ENCODE measurements at places on chromosomes 11 and 22.

DNA sequence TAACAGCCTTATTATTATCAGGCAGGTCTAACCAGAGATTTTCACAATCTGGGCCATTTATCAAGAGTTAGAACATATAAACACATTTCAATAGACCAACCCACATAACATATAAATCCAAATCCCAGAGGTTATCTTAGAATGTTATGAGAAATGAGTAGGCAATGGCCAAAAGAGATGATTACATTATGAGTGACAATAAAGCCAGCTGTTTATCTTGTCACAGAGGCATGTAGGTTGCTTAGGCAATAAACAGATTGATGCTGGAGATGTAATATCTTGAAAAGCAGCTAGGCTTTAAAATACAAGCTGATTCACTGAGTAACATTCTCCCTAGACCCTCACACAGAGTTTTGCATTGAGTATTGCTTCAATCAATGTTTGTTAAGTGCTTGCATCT lies 148.5 kb upstream of the SESN3 start:
- DNase-seq = no peak

- DNase-seq = no peak
Measured at GRCh38 chr11:11230087-11230486, 123.0 kb downstream of the CSNK2A3 start.

- no peak for DNase-seq
Measured at GRCh38 chr11:75479597-75480145, 46.1 kb downstream of the GDPD5 start.

DNA sequence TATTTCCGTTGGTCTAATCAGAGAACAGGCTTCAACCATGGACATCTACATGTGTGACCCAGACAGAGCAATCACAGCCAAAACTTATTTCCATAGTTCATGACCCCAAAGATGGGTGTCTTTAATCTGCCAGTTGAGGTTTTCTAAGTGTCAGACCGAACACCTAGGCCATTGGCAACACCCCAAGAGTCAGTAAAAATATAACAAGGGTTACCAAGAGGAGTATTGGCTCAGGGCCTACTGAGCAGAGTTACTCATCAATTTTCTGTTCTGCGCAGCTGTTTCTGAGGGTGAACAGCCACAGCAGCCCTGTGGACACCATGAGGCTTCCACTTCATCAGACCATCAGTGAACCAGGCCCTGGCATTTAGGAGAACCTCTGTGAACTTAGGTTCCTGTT lies 18.8 kb downstream of the GUCD1 start:
- DNase-seq = no peak

DNA sequence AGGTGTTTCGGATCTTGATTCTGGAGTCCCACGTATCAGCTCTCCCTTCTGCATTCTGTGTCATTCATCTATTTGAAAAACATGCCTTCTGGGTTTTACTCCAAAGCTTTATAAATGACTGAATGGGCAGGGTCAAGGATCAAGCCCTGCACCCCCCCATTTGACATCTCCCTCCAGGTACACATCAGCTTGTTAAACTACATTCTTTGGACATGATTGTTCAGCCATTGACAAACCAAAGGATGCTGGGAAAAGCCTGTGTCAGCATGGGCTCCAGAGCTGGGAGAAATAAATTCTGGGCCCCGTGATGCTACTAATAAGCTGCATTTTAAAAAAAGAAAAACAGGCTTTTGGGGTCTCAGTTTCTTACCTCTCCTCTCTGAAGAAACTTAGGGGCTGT lies 103.7 kb downstream of the DSCAML1 start:
- no peak for DNase-seq

DNA sequence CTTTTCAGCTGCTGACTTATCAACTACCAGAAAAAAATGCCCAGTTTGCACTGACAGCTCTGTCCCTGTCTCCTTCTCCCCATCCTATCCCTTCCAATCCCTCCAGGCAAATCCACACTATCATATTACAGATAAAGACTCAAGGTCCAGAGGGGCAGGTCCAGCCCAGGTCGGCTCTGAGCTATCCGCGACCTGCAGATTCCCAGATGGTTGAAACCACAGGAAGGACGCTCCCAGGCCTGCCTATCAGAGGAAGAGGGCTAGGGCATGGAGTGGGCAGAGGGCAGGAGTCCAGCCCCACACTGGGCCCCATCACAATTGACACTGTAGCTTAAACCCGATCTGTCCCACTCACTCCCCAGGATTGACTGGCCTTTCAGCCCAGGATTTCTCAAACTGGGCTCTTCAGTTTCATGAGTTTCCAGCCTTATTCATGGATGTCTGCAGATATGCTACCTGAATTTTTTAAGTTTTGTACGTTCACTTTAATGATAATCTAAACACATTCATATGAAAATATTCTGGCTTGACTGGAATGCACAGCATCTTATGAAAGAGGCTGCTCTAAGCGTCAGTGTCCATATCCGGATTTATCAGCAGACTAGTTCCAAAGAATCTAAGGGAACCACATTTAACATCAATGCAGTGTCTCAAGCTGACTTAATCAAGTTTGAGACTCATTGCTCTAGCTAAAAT lies 16.4 kb upstream of the FCHSD2 start:
- no peak for DNase-seq

GRCh38 chr11:95521133-95521542 lies 268.4 kb downstream of the FAM76B start:
- no peak for DNase-seq

DNA sequence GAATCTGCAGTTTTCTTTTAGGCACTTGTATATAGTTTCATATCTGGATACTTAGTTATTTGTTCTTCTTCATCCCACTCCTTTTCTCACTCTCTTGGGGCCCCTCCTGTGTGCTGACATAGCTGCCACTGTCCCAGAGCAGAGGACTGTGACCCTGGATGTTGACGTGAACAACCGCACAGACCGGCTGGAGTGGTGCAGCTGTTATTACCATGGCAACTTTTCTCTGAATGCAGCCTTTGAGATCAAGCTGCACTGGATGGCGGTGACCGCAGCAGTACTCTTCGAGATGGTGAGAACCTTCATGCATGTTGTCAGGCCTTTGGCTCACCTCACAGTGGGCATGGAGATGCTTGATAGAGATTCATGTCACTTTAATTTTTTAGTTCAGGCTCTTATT lies 50.9 kb upstream of the YWHAH start:
- DNase-seq = peak; percentile 89

- no peak for DNase-seq
Measured at GRCh38 chr11:96109331-96110030, 185.6 kb upstream of the MTMR2 start.

DNA sequence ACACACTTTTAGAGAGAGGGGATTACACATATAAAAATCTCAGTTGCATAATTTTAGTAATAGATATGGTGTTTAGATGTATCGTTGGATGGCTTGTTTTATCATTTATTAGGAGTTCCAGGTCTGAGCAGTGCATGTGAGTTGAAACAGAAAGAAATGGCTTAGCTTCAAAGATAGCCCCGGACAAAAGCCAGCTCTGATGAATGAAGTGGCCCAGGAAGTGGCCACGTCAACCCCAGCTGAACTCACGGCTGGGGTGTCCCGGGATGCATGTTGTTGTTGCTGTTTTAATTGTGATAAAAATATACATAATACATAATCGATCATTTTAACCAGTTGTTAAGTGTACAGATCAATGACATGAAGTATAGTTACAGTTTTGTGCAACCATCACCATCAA lies 1513.6 kb downstream of the BRD1 start:
- DNase-seq = no peak

DNA sequence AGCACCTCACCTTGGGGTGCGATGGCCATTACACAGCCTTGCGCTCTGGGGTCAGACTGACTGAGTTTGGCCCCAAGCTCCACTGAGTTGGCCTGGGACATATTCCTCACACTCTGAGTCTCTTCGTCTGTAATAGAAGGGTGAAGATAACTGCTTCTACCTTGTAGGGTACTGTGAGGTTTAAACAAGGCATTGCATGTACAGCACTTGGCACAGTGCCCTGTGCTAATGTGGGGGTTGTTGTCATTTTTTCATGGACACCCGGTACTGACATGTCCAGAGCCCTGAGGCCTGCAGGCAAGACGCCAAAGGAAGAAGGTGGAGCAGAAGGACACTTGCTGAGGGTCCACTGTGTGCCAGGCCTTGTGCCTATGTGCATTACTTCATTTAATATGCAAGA lies 50.7 kb downstream of the OTOG start:
- no peak for DNase-seq

DNA sequence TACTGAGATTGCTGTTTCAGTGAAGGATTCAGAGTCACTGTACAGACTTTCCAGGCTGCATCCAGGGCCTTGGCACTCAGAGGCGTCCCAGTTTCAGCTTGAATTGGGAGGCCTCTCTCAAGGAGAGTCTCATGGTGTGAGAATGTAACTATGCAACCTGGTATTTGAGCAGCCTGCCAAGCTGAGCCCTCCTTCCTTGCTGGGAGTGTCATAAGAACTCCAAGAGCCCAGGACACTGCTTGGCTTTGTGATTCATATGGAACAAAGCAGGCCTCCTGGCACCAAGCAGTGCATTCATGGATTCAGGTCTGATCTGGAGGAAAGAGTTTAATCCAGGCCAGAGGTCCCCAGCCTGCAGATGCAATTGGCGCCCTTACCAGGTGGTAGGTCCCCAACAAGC lies 171.7 kb downstream of the DBX1 start:
- peak; percentile 78 for DNase-seq

DNA sequence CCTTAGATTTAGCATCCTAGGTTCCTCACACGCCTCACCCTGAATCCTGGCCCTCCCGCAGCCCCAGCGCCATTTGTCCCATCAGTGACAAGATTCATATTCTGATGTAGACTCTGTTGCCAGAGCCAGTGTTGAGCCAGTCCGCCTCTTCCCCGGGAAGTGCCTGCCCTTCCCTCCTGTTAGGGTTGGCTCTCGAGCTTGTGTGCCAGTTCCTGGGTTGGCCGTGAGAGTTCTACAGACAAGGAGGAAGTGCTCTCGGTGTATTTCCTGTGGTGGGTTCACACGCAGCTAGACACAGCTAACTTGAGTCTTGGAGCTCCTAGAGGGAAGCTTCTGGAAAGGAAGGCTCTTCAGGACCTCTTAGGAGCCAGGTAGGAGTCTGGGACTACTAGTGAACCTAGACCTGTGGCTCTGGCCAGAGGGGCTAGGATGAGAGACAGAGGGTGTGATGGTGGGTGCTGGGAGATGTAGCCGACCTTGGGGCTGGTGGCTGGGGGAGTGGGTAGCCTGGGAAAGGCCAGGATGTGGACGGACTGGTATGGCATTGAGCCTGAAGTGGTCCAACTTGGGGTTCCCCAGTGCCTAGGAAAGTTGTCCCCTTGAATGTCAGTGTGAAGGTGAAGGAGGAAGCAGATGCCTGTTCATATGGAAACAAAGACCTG lies at the start of gene IL18BP:
TSS of gene IL18BP (plus strand) at position 261 of the 662 bp plus-strand sequence. CDS start 1,076 bp downstream, outside the sequence.
- DNase-seq = peak; percentile 69

DNA sequence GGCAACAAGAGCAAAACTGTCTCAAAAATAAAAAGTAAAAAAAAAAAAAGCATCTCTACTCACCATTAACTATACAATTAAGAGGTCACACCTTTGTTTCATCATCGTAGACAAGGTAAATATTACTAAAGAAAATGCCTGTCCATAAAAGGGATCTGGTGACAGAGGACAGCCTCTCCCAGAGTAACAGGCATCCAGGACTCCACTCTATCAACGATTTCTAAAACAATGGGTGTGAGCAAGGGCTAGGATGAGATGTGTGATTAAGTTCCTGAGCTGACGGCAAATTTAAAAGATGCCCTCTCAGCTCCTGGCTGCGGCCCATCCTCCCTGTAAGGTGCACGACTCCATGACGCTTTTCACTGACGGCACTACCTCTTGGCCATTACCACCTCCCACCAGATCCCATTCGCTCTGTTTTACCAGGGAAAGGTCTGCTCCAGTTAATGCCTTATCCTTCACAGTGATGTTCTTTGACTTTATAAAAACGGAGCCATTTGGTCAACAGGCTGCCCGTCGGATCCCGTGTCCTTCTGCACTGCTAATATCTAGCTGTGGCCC lies 2.3 kb upstream of the TMEM45B start:
- DNase-seq = no peak
